GM23248 (cell line): ENCODE measurements at places on chromosomes 6 and 20. TPM values are rescaled to one million over a fixed set of nuclear protein-coding genes. Genes with fewer than 3 reads are reported as not detected.

DNA sequence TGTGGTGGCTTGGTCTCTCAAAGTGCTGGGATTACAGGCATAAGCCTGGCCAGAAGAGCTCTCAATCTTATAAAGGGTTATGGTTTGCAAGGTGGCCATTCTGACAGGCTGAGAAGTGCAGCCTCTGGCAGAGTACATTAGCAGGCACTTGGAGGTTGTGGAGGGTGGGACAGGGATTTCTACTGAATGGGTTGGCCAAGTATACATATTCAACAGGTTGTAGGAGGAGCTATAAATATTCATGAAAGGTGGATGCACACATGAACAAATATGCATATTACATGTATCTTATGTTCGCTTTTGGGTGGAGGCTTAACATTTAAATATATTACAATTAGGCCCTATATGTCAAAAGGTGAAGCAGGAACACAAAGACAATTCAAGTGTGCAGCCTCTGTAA is 20.0 kb upstream of the KCNK5 start:
- H3K4me3 ChIP-seq, result no peak overlapping the region
- H3K4me1 ChIP-seq, result no peaks in the 10 kb centered on the region
- no peaks in the 10 kb centered on the region for H3K27me3 ChIP-seq
- no peak overlapping the region for H3K27ac ChIP-seq

CHRNA4 gene
- not detected in 2 replicates for total RNA-seq

GRCh38 chr20:1291191-1291741 is 25.2 kb downstream of the SNPH start:
- H3K27me3 ChIP-seq, result no peaks in the 10 kb centered on the region
- H3K4me1 ChIP-seq, result no peaks in the 10 kb centered on the region
- H3K4me3 ChIP-seq, result no peak overlapping the region
- H3K27ac ChIP-seq, result no peak overlapping the region

- no peak for DNase-seq
- H3K4me1 ChIP-seq, result no peaks in the 10 kb centered on the region
- no peak overlapping the region for H3K27ac ChIP-seq
- H3K4me3 ChIP-seq, result no peak overlapping the region
These were observed 24.5 kb downstream of the GZF1 start for GRCh38 chr20:23386304-23387117.

GRCh38 chr6:160429620-160429895 is 81.4 kb downstream of the SLC22A3 start:
- H3K4me3 ChIP-seq, result no peak overlapping the region
- no peak for DNase-seq
- H3K27ac ChIP-seq, result no peak overlapping the region
- H3K36me3 ChIP-seq, result no peaks in the 10 kb centered on the region

HLA-DQB2 gene
- not detected in 2 replicates for total RNA-seq

GRCh38 chr6:95576998-95577303 is 384 bp upstream of the MANEA start:
- H3K27me3 ChIP-seq, result no peaks in the 10 kb centered on the region
- H3K27ac ChIP-seq, result peak overlapping the region; percentile 92
- H3K4me1 ChIP-seq, result peaks cover 26% of the 10 kb centered on the region
- H3K36me3 ChIP-seq, result no peaks in the 10 kb centered on the region

- peak; percentile 37 for DNase-seq
- peaks cover 52% of the 10 kb centered on the region for H3K4me1 ChIP-seq
- H3K27ac ChIP-seq, result peak overlapping the region; percentile 90
- H3K4me3 ChIP-seq, result peak overlapping the region; percentile 82
- no peaks in the 10 kb centered on the region for H3K36me3 ChIP-seq
- H3K27me3 ChIP-seq, result no peaks in the 10 kb centered on the region
These were observed 2.4 kb downstream of the AMD1 start for GRCh38 chr6:110876806-110877564.

- H3K27ac ChIP-seq, result no peak overlapping the region
- H3K27me3 ChIP-seq, result no peaks in the 10 kb centered on the region
- H3K36me3 ChIP-seq, result no peaks in the 10 kb centered on the region
- H3K4me1 ChIP-seq, result 0 out of 2 replicates have a peak, but pooled peaks cover 2% of the 10 kb centered on the region
These were observed 163.3 kb downstream of the VEGFA start for GRCh38 chr6:43933148-43933885.

DNA sequence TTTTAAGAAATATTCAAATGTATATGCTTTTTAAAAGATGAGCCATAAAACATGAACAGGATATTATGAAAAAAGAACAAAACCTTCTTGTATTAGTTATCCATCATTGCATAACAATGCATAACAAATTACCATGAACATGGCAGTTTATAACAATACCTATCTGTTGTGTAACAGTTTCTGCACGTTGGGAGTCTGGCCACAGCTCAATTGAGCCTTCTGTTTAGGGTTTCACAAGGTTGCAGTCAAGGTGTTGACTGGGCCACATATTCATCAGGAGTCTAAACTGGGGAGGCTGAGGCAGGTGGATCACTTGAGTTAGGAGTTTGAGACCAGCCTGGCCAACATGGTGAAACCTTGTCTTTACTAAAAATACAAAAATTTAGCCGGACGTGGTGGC is 149.4 kb upstream of the SMLR1 start:
- H3K36me3 ChIP-seq, result no peaks in the 10 kb centered on the region
- H3K4me3 ChIP-seq, result no peak overlapping the region
- H3K27ac ChIP-seq, result no peak overlapping the region
- peaks cover 34% of the 10 kb centered on the region for H3K4me1 ChIP-seq
- DNase-seq, result no peak

DNA sequence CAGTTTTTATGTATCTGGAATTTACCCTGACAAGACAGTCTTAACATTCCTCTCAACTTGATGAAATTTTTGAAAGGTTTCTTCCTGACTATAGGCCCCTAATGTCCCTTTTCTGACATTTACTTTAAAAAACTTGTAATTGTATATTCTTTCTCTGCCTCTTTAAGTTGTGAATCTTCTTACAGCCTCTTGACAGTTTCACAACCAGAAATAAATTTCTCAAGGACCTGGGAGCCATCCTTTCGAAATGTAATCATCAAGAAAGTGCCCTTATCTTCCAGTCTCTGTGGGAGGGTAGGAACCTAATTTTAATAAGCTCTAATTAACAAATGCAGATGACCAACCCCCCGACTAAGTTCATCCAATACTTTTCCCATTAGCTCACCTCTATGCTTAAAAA is 403.6 kb upstream of the GJE1 start:
- H3K36me3 ChIP-seq, result no peaks in the 10 kb centered on the region
- H3K27ac ChIP-seq, result no peak overlapping the region
- H3K4me1 ChIP-seq, result no peaks in the 10 kb centered on the region
- no peaks in the 10 kb centered on the region for H3K27me3 ChIP-seq
- DNase-seq, result no peak

LGSN gene
- not detected in 2 replicates for total RNA-seq

DNA sequence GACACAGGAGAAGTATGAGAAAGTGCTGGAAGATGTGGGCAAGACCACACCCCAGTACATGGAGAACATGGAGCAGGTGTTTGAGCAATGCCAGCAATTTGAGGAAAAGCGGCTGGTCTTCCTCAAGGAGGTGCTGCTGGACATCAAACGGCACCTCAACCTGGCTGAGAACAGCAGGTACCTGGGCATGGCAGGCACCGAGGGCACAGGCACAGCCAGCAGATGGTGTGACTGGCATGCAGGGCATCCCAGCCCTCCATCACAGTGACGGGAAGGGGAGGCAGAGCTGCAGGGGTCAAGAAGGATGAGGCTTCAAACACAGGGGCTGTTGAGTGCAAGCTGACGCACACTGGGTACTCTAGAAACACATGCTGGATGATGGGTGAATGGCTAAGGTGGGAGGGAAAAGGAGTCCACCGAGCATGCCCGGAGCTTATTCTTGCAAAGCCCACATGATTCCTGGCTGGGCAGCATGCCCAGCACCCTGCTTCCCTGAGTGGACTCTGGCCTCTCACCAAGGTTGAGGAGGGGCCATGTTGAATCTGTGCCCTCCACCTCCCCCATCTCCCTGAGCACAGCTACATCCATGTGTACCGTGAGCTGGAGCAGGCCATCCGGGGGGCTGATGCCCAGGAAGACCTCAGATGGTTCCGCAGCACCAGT is 26.3 kb downstream of the SPDEF start:
- H3K4me1 ChIP-seq, result peaks cover 5% of the 10 kb centered on the region; the same call in 1 of the 2 replicates
- no peak overlapping the region for H3K27ac ChIP-seq
- no peak for DNase-seq
- H3K36me3 ChIP-seq, result no peaks in the 10 kb centered on the region
- no peak overlapping the region for H3K4me3 ChIP-seq
- H3K27me3 ChIP-seq, result no peaks in the 10 kb centered on the region

ZC2HC1B gene
- not detected in 2 replicates for total RNA-seq

DNA sequence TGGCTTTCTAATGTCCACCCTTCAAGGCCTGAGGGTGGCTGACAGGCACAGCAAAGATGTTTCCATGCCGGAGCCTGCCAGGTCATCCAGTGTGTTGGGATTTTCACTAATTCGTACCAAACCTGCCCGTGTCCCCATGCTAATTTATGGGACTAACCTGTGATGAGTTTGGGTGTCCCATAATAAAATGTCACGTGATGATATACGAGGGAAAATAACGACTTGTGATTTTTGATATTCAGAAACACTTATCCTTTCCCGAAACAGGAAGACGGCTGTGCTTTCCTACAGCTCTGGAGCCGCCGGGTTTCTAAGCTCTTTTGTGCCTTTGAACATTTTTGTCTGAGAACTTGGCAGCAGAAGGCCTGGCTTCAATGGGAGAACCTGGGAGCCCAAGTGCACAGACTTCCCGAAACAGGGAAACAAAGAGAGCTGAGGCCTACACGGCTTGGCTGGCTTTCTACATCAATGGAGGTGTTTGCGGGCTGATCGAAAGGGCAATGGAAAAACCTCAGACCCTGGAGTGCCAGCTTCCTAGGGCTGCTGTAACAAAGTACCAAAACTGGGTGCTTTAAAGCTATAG is 171.9 kb upstream of the JARID2 start:
- H3K36me3 ChIP-seq, result no peaks in the 10 kb centered on the region
- no peaks in the 10 kb centered on the region for H3K4me1 ChIP-seq
- H3K27me3 ChIP-seq, result no peaks in the 10 kb centered on the region
- DNase-seq, result no peak

CASS4 gene
- total RNA-seq, result 11.4 and 19.2 TPM in 2 replicates

DNA sequence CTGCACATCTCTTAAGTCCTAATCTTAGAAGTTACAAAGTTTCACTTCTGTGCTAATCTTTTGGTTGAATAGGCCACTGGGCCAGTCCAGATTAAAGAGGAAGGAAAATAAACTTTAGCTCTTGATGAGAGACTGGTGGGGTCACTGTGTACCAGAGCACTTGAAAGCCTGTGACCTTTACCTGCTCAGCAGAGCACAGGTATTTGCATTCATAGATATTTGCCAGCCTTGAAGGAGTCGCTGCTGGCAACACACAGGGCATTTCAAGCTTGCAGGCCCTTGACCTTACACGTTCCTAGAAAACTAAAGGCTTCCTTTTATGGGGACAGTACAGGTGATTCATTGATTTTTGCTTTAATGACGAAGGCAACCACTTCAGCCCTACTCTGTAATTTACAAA is 108.4 kb upstream of the SLC22A23 start:
- H3K4me1 ChIP-seq, result no peaks in the 10 kb centered on the region
- no peak overlapping the region for H3K27ac ChIP-seq
- no peak for DNase-seq
- H3K36me3 ChIP-seq, result no peaks in the 10 kb centered on the region
- H3K4me3 ChIP-seq, result no peak overlapping the region

PIGU gene
- total RNA-seq, result 12.5 and 21.6 TPM in 2 replicates
